ENCODE measurements at places on chromosomes 4 and X.

DNA sequence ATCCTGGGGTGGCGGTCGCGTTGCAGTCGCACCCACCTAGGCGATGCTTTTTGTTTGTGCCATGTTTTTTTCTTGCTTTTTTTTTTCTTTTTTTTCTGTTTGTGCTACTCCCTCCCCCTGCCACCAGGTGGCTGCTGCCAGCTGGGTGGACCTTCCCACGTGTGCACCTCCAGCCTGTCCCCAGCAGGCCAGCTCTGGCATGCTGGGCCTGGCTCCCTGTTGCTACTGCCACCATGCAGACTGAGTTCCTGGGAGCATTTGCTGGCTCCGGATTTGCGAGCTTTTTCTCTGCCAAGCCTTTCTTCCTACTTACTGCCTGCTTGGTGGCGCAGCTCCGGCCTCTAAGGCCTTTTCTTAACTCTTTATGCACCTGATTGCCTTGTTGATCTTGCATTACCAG lies 161.2 kb upstream of the WDFY3 start:
- peak; percentile 2 for DNase-seq

- DNase-seq = no peak
These were observed 11.5 kb downstream of the LARP7 start for GRCh38 chr4:112648263-112649054.

DNA sequence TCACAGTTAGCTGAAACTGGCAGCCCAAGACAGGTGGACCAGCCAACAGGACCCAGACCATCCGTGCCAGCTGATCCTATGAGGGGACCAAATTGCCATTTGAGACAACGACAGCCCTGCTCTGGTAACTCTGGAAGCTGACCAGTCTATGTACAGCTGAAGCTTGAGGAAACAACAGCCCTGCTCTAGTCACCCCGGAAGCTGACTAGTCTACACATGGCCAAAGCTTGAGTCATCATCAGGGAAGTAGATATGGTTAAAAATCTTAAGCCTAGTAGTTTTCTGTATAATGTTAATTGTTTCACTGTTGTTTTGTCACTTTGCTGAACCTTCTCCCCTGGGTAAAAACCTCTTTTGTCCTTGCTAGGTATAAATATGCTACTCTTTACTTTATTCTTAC lies 905.4 kb upstream of the NDST4 start:
- no peak for DNase-seq

GRCh38 chrX:3636803-3637202 lies 76.6 kb downstream of the PRKX start:
- no peak for DNase-seq

- DNase-seq = no peak
These were observed 65.7 kb downstream of the RBM47 start for GRCh38 chr4:40564004-40564403.

DNA sequence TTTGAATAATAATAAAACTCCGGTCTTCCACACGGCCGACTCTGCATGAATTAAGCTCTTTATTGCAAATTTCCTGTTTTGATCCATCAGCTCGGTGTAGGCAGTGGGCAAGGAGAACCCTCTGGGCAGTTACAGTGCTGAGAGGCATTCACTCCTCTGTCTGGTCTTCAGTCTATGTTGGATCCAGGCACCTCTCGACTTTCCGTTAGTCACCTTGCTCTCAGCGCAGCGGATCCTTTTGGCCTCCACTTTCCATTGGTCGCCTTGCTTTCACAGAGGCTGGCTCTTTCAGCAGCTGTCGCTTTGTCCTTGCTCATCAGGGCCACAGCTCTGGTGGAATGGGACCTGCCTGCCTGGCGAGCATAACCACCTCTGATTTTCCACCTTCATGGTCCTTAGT lies 52.9 kb downstream of the TRMT44 start:
- no peak for DNase-seq

GRCh38 chr4:136424052-136424451 lies 1108.2 kb downstream of the PCDH18 start:
- no peak for DNase-seq

- DNase-seq = no peak
These were observed at the start of gene RENBP for GRCh38 chrX:153944140-153944799. Gene RENBP, minus strand, starts transcription at chrX:153944643. Its CDS starts 33 bp downstream, at chrX:153944610.

DNA sequence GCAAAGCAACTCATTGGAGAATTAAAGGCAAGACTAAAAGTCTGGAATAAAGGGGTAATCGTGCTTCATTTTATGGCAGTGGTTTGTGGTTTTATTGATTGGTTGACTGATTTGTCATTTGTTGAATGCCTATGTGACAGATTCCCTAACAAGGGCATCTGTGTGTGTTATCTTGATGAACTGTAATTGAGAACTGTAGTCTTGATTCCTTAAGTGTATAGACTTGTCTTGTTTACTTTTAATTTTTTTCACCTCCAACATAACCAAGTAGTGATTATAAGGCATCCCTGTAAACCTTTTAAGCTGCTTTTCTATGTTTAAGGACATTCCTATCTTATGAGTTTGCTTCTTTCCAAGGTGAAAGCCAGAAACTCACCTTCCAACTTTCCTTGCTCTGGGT lies 216.0 kb upstream of the TAPT1 start:
- DNase-seq = no peak

DNA sequence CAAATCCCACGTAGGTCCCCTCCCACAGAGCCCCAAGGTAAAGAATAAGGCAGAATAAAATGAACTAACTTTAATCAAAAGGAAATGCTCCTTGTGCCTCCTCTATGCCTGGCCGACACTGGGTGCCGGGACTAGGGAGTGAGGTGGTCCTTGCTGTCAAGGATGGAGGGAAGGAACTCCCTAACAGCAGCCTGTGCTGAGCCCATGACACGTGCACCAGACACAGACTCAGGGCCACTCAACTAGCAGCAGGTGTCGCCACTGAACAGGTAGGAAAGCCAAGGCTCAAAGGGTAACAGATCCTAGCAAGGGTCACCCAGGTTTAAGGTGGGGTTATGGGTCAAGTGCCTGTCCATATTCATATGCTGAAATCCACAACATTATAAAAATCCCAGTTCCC lies 29.2 kb downstream of the MSX1 start:
- DNase-seq = no peak

GRCh38 chr4:10283761-10284160 lies 167.2 kb upstream of the WDR1 start:
- DNase-seq = no peak

DNA sequence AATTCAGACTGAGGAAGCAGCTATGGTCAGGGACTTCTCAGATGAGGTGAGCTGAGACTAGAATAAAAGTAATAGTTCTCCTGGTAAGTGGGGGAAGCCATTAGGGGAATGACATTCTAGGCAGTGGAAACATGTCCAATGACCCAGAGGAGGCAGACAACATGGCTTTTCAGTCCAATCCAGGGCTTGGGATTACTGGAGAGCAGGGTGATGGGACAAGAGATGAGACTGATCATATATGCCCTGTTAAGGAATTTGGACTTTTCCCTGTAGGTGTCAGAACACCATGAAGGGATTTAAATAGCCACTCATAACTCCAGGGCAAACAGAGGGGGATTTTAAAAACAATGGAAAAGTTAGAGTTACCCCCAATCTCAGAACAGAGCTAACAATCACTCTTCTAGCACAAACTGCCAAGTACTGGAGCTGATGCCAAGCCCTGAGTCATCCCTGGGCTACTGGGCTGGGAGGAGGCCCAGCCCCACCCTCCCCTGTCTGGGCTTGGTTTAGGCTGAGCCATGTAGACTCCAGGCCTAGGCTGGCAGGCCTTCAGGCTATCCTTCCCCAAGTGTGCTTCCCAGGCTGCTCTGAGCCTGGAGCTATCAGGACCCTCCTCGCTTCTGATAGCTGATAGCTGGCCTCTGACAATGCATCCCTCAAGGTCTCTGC lies 22.7 kb upstream of the MSN start:
- DNase-seq = no peak

DNA sequence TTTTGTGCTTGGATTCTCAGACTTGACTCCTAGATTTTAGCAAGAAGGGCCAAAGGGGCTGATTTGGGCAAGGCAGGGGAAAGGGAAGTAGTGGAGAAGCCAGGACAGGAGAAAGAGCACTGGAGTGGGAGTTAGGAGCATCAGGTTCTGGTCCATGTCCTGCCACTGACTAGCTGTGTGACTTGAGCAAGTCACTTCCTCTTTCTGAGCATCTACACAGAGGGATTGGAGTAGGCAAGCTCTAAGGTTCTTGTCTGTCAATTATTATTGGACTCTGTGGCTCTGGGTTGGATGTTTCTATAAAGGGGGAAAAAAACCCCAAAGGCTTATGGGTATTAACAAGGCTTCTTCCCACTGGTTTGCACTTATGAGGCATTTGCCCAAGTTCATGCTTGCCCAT lies 24.4 kb downstream of the PLAC1 start:
- DNase-seq = no peak

GRCh38 chr4:138875891-138876608 lies 139.5 kb upstream of the NOCT start:
- no peak for DNase-seq

DNA sequence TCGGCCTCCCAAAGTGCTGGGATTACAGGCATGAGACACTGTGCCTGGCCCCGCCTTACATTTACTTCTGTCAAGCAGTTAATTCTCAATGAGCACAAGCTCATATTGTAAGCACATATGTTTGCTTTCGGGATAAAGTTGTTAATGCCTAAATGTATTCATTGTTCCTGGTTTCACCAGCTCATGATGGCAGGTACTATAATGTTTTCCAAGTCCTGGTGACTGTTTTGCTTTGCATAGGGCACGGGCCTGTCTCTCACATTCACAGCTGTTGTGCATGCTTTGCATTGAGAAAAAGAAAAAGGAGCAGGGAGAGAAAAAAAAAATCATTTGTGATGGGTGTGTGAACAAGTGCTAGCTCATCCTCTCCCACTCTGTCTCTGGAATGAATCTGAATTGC lies 661.2 kb upstream of the TENM3 start:
- DNase-seq = no peak

- DNase-seq = peak; percentile 10
These were observed 10.3 kb upstream of the AKAP17A start for GRCh38 chrX:1581132-1581531.

DNA sequence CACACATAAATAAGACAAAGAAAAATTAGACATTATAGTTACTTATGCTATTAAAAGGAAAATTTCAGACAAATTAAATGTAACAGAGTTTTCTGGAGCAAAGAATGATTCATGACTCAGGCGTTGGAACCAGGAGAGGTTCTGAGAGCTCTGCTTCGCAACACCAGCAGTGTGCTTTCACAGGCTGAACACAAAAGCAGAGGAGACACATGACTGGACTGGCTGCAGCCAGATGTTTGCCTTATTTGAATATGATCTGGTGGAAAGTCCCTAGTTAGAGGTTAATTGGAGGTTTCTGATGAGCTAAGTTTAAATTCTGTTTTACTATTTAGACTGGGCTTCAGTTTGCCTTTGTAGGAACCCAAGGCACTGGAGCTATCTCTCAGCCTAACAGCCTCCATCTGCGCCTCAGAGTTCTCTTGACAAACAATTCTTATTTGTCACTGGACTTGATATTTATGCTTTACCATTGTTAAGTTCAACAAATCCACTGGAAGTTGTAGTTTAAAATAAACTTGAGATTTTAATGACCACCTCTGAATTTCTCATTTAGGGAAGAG lies 16.2 kb downstream of the BOD1L1 start:
- DNase-seq = no peak

GRCh38 chr4:7173841-7174449 lies 18.4 kb upstream of the SORCS2 start:
- DNase-seq = no peak

GRCh38 chrX:54397113-54397512 lies 39.3 kb upstream of the WNK3 start:
- no peak for DNase-seq

DNA sequence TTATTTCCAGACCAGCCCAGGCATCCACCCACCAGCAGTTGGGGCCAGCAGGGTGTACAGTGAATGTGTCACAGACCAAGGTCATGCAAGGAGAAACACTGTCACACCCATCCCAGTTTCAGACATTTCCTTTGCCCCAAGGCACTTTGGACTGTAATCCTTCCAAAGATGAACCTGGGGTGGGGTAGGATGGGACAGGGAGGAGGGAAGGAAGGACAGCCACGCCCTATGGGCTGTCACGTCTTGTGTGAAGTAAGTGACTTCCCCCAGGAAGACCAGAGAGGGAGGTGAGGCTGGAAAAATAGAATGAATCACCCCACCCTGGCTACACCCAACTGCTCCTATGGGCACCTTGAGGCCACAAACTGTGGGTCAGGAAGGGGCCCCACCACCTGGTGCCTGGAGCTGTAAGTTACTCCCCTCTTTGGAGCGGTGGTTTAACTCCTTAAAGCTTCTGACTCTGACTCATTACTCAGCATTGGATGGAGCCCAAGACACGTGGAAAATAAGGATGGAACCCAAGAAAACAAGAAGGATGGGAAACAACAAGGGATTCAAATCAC lies 349.9 kb upstream of the KLF3 start:
- DNase-seq = no peak

Data from NCI-H146 (cell line).